CD4-positive, alpha-beta T cell treated with Interleukin-6 at 100 ng/mL for 8 hours (primary cell): ENCODE measurements at places on chromosomes 12 and 14.

GRCh38 chr14:75537071-75537470 lies 14.8 kb downstream of the BATF start:
- no peak for DNase-seq

DNA sequence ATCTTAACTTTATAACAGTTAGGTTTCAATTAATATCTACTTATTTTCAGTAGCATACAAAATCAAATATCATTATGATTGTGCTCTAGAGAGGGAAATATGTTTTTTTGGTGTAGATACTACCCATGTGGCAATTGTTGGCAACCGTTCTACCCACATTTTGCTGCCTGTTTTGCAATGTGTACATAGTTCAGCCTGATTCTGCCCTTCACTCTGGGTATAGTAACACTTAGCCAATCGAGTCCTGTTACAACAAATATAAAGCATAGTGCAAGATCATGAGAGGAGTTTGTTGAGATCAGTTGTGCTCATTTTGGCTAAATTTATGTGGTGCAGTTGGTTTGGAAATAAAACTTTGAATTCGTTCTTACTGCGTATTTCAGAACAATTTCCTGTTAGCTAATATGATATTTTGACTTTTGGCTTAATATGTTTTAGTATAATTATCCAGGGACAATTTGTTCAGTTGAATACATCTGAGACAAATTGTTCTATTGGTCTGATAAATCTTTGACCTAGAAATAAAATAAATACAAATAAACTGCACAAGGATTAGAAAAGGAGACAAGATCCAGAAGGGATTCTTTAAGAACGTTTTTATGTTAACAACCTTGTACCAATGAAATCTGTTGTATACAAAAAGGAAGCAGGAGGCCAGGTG lies 76.9 kb downstream of the ATF7IP start:
- no peak for DNase-seq

DNA sequence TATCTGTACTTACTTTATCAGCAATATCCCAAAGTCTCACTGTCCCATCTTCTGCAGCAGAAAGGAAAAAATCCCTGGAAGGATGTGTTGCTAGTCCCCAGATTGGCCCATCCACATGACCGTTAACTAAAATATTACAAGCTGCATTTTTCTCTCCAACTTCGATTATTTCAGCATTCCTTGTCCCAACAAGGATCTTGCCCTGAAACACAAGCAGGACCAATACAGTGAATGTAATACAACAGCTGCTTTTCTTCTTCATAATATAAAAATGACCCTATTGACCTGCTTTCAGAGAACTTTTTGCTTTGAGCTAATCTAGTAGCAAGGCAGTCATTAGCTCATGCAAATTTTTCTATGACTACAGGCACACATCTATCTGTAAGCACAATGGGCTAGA lies 58.3 kb downstream of the ZC3H14 start:
- DNase-seq = no peak

DNA sequence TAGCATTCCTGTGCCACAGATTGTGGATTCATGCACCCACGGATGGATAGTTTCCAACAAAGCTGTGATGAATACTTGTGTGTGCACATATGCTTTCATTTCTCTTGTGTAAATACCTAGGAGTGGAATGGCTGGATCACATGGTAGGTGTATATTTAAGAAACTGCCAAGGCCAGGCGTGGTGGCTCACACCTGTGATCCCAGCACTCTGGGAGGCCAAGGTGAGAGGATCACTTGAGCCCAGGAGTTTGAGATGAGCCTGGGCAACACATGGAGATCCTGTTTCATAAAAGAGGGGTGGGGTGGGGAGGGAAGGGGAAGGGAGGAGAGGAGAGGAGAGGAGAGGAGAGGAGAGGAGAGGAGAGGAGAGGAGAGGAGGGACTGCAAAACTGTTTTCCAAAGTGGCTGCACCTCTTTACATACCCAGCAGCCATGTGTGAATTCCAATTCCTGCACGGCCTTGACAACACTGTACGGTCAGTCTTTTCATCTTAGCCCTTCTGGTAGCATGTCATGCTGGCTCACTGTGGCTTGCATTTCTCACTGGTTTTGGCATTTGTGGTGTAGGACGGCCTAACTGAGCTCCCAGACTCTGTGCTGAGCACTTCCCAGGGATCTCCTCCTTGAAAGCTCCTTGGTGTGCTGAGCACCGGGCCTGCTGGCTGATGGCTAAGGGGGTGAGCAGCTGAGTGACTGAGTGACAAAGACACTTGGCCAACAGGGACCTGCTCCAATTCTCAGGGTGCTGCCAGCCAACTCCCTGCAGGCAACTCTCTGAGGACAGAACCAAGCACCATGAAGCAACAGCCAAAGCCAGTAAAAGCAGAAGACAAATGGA lies 27.9 kb downstream of the SYNE3 start:
- DNase-seq = no peak

GRCh38 chr12:25896981-25897380 lies 61.5 kb upstream of the RASSF8 start:
- DNase-seq = no peak

GRCh38 chr14:93426750-93427149 lies 4.0 kb upstream of the UNC79 start:
- DNase-seq = no peak

GRCh38 chr14:95137804-95138167 lies 19.5 kb downstream of the DICER1 start:
- DNase-seq = no peak

- no peak for DNase-seq
These were observed 1146.8 kb downstream of the FSCB start for GRCh38 chr14:43360239-43360638.

DNA sequence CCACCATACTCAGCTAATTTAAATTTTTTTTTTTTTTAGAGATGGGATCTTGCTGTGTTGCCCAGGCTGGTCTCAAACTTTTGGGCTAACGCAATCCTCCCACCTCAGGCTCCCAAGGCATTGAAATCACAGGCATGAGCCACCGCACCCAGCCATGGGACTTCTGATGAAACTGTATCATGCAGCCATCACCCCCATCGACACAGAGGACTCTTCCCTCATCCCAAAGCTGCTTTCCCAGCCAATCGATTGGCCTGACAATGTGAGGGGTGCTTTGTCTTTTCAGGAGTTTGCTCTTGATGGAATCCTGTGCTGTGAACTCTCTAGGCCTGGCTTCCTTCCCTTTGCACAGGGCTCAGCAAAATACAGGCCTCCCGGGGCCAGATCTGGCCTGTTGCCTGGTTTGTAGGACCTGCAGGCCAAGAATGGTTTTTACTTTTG lies 59.6 kb upstream of the NCOR2 start:
- DNase-seq = no peak

- DNase-seq = no peak
These were observed 26.4 kb upstream of the SOS2 start for GRCh38 chr14:50257732-50258131.

DNA sequence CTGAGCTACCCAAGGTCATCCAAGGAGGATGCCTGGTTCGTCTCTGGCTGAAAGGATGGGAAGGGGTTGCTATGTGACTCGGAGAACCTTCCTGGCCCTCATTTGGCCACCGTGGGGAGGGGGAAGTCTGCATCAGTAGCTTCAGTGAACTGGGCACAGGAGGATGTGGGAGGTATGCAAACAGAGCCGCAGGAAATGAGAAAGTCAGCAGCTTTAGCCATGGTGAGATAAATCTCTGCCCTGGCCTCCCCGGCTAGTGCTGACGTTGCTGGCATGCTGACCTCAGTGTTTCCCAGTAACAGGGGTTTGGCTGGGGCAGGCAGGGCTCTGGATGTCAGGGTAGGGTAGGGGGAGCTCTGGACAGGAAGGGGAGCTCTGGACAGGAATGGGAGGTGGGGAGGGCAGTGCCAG lies 2.3 kb upstream of the CEBPE start:
- no peak for DNase-seq

DNA sequence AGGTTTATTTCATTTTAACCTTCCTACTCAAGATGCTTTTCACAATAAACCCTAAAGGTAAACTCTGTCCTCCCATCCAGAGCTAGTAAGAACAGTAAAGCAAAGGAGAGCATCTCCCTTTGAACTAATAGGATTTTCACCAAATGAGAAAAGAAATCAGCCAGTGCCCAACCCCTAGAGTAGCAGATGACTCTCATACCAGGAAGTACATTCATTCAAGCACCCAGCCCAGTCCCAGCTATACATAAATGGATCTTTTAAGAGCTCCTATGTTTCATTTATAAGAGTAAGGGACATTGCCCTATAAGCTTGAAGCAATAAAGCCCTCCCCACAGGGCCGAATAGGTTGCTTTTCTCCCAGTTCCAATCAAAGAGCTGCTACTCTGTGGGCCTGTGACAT lies 7.6 kb downstream of the BAZ2A start:
- DNase-seq = no peak

DNA sequence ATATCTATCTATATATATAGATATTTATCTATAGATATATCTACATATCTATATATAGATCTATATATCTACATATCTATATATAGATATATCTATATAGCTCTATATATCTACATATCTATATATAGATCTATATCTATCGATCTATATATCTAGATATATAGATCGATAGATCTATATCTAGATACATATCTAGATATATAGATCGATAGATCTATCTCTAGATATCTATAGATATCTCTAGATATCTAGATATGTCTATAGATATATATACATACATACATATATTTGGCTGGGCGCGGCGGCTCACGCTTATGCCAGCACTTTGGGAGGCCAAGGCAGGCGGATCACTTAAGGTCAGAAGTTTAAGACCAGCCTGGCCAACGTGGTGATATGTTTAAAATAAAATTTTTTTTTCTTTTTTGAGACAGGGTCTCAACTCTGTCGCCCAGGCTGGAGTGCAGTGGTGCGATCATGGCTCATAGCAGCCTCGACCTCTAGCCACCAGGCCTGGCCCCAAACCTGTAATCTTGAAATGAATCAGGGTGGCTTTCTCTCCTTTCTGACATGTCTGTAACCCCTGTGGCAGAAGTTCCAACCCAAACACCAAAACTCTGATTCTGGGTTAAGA lies 18.1 kb downstream of the ARPC3 start:
- DNase-seq = no peak

- no peak for DNase-seq
These were observed 32.0 kb upstream of the DLGAP5 start for GRCh38 chr14:55223364-55223763.

DNA sequence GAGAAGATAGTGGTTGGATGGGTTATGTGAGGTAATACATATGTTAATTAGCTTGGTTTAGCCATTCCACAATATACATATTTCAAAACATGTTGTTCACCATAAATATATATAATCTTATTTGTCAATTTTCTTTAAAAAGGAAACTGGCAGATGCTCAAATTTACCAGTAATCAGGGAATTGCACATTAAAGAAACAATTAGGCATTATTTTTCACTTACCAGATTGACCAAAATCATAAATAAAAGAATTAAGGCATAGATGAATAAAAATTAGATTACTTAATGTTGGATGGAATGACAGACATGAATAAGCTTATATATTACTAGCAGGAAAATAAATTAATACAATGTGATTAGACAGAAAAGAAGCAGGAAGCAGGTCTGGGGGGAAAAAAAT lies 147.2 kb downstream of the PLEKHA5 start:
- no peak for DNase-seq

GRCh38 chr12:120181991-120182631 lies 12.4 kb downstream of the GCN1 start:
- DNase-seq = no peak

DNA sequence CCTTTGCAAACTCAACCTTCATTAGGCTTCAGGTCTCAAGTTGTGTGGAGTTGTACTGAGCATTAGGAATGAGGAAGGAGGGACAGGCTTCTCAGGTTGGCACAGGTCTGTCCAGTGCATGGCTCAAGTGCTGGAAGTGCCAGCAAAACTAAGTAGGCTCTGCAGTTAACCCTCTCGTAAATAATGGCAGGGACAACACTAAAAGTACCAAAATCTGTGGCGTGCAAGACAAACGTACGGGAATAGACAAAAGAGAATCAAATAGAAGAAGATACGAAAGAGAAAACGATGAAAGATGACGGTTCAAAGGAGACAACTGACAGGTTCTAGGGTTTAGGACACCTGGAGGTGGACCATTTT lies 612 bp downstream of the TRAPPC6B start:
- no peak for DNase-seq

GRCh38 chr14:50736932-50737419 lies 68.9 kb upstream of the SAV1 start:
- DNase-seq = no peak

GRCh38 chr14:45242706-45243105 lies 10.3 kb downstream of the MIS18BP1 start:
- no peak for DNase-seq

DNA sequence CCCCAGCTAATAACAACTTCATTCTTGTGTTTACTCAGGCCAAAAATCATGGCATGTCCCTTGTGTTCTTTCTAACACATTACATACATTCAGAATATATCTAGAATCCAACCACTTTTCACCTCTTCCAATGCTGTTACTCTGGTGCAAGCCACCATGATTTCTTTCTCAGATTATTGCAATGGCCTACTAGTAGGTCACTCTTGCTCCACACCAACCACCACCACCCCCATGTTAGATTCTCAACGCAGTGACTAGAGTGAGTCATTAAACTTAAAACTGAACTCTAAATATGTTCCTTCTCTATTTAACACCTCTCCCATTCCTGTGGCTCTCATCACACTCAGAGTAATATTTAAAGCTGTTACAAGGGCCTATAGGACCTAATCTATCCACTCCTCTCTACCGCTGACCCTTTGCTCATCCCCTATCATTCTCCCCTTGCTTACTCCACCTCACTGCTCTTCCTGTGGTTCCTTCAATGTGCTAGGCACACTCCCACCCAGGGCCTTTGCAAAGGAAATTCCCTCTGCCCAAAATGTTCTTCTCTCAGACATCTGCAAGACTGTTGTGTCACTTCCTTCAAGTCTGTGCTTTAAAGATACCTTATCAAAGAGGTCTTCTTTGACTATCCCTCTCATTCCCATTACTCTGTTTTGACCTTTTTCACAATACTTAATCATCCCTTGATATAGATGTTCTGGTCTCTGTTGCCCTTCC lies 6.6 kb downstream of the RTN1 start:
- DNase-seq = no peak

DNA sequence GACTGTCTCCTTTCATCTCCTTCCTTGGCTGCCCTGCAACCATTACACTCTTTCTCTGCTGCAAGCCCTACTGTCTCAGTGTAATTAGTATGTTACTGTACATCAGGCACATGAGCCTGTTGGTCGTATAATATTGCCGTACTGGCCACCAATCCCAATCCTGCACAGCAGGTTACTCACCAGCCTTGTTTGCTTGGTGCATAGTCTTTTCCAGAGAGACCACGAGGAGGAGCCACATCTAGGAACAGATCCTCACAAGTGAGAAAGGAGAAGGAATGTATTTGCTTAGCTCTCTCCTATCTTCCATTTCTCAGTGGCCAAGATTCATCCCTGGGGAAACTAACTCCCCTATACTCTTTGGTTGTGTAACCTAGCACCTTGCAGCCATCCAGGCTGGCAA lies 33.0 kb upstream of the BICDL1 start:
- DNase-seq = no peak
